NCI-H748 treated with DMSO at 0.1 percent for 48 hours (cell line): ENCODE measurements at places on chromosomes 2 and 18.

DNA sequence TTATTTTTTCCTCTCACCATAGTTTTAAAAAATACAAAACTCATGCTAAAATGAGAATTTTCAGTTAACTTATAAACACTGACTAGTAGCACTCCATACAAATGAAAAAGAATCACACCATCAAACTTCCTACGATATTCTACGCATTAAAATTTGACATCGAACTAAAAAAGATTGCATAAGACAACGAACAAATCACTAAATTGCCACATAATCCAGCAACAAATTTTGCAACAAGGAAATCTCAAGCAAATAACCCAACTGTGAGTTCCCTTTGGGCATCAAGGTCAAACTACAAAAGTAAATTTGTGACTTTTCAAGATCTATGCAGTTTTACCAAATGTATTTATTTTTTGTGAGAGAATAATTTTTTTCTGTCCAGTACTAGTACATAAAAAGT, 1.5 kb downstream of the MAP3K2 start:
- DNase-seq = no peak

- no peak for DNase-seq
Observed at GRCh38 chr2:96703021-96703751, 36.7 kb downstream of the LMAN2L start.

DNA sequence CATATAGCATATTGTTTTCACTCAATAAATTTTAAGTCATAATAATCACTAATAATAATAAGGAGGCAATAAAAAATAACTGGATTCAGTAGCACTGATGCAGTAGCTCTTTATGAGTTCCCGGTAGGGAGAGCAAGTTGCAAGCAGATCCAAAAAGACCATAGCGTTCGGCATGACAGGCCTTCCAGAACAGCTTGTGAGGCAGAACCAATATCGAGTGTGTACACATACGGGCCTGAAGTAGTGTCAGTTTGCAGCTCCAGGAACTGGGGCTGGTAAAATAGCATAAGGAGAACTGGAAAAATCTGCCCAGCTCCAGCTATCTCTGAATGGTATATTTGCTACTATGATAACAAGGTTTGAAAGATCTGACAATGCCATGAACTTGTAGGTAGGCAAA, 1607.8 kb upstream of the PIK3C3 start:
- DNase-seq = no peak

- DNase-seq = no peak
Observed at GRCh38 chr18:22667156-22667555, 249.4 kb upstream of the CTAGE1 start.

GRCh38 chr2:182148344-182148743, 162.7 kb downstream of the PPP1R1C start:
- no peak for DNase-seq

- DNase-seq = no peak
Observed at GRCh38 chr2:21710031-21710430, 586.3 kb downstream of the TDRD15 start.

GRCh38 chr18:35043207-35043606, 2.0 kb downstream of the MAPRE2 start:
- DNase-seq = no peak

DNA sequence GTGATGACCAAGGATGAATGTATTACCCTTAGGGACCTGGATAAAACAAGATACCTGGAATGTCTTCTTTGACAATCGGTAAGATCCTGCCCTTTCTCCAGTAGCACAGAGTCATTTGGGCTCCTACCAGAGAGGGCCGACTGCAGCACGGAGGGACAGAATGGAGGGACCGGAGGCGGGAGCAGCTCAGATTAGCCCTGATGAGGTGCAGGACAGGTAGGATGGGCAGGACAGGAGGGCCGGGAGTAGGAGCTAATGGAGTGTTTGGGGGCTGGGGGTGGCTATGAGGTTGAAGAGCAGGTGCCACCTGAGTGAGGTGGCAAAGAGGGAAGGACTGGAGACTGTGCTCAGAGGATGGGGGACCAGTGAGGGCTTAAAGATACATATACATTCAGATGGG, 9.9 kb upstream of the PRELID3A start:
- no peak for DNase-seq
